ENCODE measurements at places on chromosomes 11 and 22.
A peak's percentile ranks its signal among the peaks of the same experiment; 100 is the strongest.

DNA sequence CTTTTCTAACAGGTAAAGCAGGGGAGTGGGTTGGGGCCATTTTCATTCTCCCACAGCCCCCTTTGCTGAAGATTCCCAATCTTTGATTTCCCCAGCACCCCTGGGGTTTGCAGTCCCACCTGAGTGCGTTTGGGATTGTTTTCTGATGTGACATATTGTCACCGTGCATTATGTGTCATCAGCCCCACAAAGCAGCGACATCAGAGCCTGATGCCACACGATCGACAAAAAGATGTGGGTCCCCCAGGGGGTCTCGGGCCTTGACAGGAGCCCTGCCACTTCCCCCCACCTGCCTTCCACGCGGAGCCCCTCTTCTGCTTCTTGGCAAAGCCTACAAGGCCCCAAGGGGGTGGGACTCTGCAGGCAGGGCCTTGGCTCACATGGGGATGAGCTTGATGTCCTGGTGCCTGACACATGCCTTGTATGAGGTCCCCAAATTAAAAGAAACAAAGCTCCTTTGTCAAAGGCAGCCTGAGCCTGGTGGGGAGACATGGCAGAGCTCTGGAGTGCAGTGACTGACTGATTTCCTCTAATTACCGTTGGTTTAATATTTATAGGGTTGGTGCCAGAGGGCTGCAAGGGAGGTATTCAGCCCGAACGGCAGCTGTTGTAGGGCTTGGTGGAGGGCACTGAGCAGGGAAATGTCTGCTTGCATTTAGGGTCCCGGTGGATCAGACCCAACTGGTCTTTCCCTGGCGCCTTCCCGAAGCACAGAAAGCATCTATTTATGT, 149.2 kb downstream of the MIAT start:
- no peak for DNase-seq

- DNase-seq: no peak
Measured at GRCh38 chr11:35138606-35138942, 397 bp upstream of the CD44 start.

DNA sequence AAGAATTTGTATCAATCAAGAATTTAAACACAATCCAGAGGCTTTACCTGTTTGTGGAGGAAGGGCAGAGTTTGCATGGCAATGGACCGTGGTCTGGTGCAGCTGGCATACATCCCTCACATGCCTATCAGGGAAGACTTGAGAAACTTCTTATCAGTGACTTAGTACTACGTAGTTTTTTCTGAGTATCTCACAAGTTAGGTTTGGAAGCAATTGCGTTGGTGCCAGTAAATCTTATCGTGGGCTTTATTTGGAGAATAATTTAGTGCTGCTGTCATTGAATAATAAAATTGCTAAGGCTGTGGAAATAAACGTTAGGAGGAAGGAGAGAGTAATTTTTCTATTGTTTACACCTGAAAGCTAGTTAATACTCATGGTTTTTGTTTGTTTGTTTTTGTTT, 72.3 kb downstream of the PRMT3 start:
- no peak for DNase-seq

DNA sequence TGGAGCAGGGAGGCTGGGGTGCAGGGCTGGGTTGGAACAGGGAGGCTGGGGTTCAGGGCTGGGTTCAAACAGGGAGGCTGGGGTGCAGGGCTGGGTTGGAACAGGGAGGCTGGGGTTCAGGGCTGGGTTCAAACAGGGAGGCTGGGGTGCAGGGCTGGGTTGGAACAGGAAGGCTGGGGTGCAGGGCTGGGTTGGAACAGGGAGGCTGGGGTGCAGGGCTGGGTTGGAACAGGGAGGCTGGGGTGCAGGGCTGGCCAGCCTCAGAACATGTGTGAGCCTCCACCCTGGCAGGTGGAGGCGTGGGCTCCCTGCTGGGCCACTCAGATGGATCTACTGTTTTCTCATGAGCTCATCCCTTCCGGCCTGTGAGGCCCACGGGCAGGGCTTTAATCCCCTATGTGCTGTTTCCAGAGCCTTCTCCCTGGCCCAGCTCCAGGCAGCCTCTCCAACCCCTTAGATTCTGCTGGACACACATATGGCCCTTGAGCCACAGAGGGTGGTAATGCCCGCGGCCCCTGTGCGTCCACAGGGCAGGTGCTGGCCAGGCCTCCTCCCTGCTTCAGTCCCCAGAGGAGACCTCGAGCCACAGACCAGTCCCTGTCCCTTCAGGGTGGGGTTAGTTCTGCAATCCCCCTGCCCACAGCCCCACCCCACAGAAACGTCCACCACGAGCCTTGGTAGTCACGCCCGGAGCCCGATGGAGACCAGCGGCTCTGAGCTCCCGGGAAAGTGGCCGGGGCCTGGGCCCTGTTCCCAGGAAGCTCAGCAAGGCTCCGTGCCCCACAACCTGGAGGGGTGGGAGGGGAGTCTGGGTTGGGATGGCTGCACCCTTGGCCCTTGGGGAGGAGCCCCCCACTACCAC, 197.9 kb downstream of the BRD1 start:
- DNase-seq: peak; percentile 5

DNA sequence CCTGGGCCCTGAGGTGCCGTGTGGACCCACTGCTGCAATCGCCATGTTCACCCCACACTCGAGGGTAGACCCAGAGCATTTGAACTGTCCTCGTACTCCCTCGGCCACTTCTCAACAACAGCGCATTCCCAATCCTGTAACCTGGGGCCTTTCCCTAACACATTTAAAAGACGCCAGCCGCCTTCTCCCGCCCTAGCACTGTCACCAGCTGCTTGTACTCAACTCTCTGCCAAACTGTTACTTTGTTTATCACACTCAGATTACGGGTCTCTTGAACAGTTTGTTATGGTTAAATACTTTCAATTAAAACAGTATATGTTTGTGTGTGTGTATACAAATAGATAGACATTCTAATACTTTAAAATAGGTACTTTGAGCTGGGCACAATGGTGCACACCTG, 20.7 kb downstream of the CDKN1C start:
- no peak for DNase-seq

DNA sequence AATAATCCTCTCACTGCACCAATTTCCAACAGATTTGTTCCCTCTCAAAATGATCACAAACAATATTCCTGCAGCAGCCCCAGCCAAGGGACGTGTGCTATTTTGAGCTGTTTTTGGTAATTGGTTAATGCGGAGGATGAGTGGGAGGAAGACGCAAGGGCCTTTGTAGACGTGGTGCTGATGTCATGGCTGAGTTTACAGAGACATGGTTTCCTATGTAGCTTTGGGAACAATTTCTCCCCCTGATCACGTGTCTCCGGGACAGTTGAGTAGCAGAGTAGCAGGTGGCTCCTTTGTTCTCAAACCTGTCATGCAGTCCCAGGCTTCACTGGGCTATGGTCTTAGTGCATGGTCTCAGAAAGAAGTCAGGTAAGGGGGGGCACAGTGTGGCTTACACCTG, 183.2 kb upstream of the NECTIN1 start:
- DNase-seq: no peak

DNA sequence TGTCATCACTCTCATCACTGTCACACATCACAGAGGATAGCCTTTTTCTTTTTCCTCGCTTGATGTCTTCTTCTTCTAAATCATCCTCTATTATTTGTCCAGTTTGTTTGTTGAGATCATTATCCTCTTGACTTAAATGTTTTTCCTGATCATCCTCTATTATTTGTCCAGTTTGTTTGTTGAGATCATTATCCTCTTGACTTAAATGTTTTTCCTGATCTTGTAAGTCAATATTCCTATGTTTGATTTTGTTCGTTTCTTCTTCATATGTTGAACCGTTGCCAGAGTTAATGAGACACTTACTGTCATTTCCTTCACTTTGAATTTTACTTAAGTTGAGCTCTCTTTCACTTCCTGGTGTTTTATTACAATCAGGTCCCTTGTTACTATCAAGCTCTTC, 5.6 kb downstream of the CCDC82 start:
- DNase-seq: no peak

- DNase-seq: no peak
Measured at GRCh38 chr11:117337076-117337475, 9.4 kb downstream of the CEP164 start.

DNA sequence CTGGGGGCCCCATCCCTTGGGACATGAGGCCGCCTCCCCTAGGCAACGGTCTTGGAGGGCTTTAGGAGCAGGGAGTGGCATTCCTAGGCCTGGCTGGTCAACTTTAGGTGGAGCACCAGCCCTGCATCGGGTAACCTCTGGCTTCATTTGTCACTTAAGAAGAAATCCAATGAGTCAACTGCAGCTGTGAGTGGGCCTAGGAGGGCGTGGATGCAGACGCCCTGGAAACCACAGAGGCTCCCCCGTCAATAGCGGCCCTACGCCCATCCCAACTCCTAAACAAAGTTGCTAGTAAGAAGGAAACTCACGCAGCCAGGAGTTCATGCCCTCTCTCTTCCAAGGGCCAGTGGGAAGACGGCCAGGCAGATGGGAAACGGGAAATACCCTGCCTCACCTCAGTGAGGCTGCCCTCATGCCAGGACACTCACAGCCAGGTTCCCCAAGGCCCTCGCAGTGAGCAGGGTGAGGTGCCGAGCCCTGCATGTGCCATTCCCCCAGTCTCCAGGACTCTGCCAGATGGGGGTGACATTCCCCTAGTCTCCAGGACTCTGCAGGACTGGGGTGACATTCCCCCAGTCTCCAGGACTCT, 20.8 kb downstream of the BID start:
- DNase-seq: no peak

GRCh38 chr11:16406226-16406625, 49.9 kb upstream of the SOX6 start:
- no peak for DNase-seq

- no peak for DNase-seq
Measured at GRCh38 chr11:98061858-98062257, 958.9 kb upstream of the CNTN5 start.

DNA sequence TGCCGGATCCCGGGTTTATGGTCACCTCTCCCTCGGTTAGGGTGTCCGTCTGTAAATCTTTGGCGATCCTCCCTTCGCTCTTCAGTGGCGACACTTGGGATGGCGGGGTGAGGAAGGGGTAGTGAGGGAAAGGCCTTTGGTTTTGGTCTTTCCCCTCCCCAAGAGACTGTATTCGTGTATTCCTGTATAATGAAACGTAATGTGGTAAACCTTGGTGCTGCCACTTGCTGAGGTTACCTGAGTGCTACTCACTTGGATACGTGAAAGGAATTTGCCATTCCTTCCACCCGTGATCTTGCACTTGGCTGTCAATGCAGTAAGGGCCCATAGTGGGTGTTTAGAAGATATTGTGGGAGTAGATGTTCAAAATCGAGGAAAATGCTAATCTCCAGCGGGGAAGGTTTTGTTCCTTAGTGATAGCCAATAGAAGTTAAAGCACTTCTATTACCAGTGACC, 578 bp upstream of the NUP160 start:
- no peak for DNase-seq

GRCh38 chr22:46728470-46728869, 9.6 kb downstream of the CERK start:
- no peak for DNase-seq

Measured in heart left ventricle (tissue), 16 donors.